ENCODE measurements at places on chromosomes 5 and 9.
A peak's percentile ranks its signal among the peaks of the same experiment; 100 is the strongest.

DNA sequence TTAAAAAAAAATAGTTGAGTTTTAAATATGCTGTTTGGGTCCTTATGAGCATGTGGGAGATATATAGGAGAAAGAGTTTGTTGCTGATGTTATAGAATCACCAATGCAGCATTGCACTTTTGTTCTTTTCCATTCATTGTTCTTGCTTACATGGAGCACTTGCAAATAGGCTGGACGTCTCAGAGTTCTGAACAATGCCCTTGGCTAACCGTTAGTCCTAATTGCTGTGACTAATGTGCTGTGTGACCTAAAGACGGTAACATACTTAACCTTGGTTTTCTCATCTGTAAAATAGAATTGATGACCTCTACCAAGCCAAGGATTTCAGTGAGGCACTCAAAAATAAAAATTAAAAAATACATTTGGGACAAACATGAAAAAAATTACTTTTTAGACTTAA, 29.8 kb downstream of the PIK3R1 start:
- DNase-seq: no peak

DNA sequence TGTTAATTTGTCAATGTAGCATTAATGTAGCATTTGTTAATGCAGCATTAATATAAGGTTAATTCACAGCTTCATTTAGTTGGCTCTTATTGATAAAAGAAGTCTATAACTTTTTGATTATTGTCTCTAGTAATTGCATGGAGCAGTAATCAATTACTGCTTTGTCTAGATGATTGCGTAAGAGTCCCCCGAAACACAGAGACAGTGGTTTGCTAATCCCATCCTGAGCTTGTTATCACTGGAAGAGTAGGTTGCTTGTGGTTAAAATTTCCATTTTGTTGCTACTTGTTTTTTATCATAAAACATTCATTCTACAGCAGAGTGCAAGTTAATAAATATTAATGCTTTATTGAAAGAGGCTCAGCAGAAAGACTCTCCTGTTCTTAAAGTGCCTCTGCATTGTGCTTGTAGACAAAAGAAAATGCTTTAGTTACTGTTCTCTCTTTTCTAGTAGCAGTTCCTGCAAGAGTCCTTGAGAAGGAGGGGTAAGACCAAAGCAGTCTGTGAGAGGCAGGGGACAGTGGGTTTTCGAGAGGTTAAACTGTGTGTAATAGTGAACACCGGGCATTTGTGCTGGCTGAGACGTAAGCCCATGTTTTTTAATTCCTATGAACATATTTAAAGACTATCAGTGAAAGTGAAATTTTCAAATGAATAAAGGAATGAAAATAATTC, 291.7 kb downstream of the TRPM3 start:
- no peak for DNase-seq

DNA sequence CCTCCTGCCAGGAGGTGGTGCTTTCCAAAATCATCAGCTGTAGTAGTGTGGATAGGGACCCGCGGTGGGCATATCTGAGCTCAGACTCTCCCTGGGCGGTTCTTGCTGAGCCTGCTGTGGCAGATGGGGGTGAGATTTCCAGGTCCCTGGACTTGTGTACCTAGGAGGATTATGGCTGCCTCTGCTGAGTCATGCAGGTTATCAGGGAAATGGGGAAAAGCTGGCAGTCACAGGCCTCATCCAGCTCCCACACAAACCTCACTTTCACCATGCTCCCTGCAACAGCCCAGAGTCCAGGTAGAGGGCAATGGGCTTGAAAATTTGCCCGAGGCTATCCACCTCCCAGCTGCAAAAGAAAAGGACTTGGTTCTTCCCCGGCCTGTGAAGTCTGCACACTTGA, 23.4 kb upstream of the MAMDC2 start:
- no peak for DNase-seq

- peak; percentile 37 for DNase-seq
These were observed 1.6 kb downstream of the FBXW11 start for GRCh38 chr5:172004824-172005237.

All from T-helper 2 cell treated with Interferon-gamma antibody and Interleukin-4, amounts not matched to agents 5 μg/mL and 100 μg/mL, for 36 hours (primary cell).